ENCODE measurements at places on chromosomes 7 and 10.

- DNase-seq: no peak
Observed at GRCh38 chr7:16034353-16034752, 347.9 kb upstream of the MEOX2 start.

GRCh38 chr10:100419911-100420449 is 42.8 kb upstream of the WNT8B start:
- no peak for DNase-seq

- DNase-seq: no peak
Observed at GRCh38 chr7:35705932-35706461, 11.1 kb upstream of the HERPUD2 start.

DNA sequence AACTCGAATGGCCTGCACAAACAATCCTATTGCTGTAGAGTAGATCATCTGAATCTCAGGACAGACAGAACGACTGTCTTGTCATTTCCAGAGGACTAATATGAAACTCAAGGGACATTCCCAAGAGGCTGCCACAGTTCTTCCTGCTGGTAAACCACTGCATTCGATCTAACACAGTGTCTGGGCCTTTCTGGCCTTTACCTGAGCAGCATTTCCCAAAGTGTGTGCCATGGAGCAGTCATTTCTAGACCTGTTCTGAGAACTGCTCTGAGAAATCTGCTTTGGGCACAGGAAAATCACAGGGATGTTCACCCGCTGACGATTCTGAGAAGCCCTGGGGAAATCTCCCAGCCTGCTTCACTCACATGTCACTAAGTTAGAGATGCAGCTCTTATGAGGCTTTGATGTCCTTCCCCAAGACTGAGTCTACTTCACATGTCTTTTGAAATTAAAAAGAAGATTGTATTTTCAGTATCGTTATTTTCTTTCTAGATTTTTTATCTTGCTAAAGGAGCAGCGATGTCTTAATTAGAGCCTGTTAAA is 18.4 kb downstream of the GPNMB start:
- DNase-seq: no peak

DNA sequence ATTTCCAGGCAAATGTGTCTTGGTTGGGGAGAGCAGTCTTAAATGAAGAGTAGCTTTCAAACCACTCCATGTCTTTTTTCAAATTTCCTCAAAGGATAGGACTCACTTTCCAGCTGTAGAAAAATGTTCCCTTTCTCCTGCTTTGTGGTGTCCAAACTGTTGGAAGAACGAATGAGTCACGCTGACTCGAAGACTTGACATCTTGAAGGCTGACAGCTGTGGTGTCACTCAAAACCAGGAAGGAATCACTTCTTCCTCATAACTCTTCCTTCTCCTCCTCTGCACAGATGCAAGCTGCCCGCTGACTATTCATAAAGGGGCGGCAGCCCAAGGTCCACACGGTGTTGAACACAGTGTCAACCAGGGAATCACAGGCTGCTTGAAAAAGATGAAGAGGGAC is 19.2 kb downstream of the PLA2G12B start:
- no peak for DNase-seq

DNA sequence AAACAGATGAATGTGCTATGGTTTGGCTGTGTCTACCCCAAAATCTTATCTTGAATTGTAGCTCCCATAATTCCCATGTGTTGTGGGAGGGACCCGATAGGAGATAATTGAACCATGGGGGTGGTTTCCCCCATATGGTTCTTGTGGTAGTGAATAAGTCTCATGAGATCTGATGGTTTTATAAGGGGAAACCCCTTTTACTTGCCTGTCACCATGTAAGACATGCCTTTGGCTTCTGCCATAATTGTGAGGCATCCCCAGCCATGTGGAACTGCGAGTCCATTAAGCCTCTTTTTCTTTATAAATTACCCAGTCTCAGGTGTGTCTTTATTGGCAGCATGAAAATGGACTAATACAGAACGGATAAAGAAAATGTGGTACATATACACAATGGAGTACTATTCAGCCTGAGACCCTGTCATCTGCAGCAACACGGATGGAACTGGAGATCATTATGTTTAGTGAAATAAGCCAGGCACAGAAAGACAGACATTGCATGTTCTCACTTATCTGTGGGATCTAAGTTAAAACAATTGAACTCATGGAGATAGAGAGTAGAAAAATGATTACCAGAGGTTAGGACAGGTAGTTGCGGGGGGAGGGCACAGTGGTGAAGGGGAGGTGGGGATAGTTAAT is 587.6 kb upstream of the NRP1 start:
- no peak for DNase-seq

GRCh38 chr10:47043928-47044538 is 132.8 kb downstream of the PTPN20 start:
- no peak for DNase-seq

- DNase-seq: no peak
Observed at GRCh38 chr7:110017405-110017804, 1073.5 kb upstream of the LRRN3 start.

DNA sequence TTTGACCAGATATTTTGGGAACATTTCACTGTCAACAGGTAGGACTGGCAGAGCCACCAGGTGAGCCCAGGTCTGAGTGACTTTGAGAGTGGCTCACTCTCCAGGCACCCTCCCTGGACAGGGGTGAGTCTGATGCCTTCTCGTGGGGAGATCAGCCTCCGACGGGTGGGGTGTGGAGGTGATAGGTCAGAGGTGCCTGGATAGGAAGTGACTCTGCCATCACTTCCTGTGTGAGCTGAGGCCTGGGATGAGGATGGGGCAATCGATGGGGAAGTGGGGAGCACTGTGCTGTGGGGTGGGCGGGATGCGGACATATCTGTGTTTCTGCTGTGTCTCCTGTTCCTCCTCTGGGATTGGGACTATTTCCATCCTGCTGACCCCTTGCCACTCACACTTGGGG is 34.6 kb downstream of the IFT22 start:
- DNase-seq: no peak

- DNase-seq: no peak
Observed at GRCh38 chr10:111934931-111935330, 248.6 kb downstream of the GPAM start.

GRCh38 chr7:142808802-142809583 is 38.2 kb downstream of the PRSS2 start:
- peak; percentile 98 for DNase-seq

- no peak for DNase-seq
Observed at GRCh38 chr10:6045314-6045848, 16.8 kb downstream of the IL2RA start.

DNA sequence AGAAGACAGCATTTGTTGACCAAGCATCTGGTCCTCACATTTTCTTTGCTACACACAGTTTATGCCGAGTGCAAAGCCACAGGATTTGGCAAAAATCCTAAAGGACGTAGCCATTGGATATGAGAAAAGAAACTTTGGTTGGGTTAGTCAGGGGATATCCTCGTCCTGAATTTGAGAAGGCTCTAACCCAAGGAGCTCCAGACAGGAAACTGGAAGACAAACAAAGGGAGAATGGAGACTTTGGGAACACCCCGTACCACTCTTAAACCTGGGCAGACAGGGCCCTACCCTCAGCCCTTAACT is 146.6 kb upstream of the FRMD4A start:
- no peak for DNase-seq

DNA sequence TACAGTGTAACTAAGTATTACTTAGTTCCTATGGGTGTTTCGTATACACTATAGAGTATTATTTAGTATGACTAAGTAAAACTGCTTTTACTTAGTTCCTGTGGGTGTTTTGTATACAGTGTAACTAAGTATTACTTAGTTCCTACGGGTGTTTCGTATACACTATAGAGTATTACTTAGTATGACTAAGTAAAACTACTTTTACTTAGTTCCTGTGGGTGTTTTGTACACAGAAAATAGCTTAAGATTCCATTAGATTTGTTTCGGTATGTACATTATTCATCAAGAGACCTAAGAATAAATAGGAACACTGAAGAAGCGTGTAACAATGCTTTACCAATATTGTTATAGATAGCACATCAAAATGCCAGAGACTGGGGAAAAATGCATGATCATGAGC is 25.0 kb downstream of the IGF2BP3 start:
- DNase-seq: no peak

DNA sequence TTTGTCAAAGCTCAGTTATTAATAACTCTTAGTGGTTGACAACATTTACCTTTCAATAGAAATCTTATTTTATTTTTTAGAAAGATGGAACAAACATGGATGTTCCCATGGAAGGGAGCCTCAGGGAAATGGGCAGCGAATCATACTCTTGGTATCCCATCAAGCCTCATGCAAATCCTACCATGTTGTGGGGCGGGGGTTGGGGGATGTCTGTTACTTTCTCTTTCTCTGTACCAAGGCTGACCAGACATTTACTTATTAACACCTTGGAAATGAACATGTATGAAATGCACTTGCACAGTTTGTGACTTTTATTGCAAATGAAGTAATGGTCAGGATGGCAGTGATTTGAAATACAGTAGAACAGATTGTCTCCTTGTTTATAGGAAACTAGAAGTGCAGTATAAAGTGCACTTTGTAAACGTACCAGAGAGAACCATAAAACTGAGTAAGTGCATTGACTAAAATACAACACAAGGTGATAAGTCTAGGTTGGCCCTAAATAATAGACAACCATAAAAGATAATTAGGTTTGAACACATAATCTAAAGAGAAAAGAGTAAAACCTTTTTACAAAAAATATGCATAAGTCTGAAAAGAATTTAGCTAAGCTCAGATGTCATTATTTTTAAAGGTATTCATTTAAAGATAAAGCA is 32.4 kb downstream of the SEMA3D start:
- no peak for DNase-seq

DNA sequence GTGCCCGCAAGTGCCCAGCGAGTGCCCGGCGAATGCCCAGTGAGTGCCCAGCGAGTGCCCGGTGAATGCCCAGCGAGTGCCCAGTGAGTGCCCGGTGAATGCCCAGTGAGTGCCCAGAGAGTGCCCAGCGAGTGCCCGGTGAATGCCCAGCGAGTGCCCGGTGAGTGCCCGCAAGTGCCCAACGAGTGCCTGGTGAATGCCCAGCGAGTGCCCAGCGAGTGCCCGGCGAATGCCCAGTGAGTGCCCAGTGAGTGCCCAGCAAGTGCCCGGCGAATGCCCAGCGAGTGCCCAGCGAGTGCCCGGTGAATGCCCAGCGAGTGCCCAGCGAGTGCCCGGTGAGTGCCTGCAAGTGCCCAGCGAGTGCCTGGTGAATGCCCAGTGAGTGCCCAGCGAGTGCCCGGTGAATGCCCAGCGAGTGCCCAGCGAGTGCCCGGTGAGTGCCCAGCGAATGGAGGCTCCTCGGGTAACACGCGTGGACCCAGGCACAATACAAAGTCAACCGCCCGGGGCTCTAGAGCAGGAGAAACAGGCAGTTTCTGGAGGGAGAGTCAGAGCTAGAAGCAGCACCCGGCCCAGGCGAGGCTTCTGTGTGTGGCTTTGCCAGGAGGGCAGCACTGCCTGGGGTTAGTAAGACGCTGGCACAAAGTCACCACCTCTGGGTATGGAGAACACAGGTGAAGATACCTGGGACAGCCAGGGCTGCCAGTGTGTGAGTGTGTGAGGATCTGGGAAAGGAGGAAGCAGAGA is 38.2 kb upstream of the CFAP46 start:
- DNase-seq: no peak

GRCh38 chr10:77377034-77377433 is 260.6 kb downstream of the KCNMA1 start:
- DNase-seq: no peak

DNA sequence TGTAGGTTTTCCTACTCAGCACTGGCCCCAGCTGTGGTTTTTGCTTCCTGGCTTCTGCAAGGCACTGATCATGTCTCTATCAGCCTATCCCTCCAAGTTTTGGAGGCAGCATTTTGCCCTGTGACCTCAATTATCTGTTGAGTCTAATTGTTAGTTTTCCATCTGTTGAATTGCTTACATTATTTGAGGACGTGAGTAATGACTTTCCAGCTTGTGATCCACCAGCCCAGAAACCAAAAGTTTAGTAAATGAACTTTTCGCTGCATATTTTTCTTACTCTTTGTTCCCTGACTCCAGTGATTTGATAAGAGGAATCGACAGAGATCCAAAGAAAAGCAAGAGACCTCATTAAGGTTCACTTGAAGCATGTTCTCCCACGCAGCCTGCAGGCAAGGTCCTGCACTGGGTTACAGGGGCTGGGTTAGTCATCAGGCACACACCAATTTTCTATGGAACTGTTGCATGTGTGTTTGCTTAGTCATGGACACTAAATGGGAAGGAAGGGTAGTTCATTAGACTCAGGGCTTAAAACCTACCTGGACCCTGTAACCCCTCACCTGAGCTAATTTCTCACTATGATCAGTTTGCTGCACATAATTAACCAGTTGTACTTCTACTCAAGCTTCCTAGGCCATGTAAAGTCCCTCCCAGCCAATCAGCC is 57.2 kb downstream of the AKR1E2 start:
- no peak for DNase-seq

DNA sequence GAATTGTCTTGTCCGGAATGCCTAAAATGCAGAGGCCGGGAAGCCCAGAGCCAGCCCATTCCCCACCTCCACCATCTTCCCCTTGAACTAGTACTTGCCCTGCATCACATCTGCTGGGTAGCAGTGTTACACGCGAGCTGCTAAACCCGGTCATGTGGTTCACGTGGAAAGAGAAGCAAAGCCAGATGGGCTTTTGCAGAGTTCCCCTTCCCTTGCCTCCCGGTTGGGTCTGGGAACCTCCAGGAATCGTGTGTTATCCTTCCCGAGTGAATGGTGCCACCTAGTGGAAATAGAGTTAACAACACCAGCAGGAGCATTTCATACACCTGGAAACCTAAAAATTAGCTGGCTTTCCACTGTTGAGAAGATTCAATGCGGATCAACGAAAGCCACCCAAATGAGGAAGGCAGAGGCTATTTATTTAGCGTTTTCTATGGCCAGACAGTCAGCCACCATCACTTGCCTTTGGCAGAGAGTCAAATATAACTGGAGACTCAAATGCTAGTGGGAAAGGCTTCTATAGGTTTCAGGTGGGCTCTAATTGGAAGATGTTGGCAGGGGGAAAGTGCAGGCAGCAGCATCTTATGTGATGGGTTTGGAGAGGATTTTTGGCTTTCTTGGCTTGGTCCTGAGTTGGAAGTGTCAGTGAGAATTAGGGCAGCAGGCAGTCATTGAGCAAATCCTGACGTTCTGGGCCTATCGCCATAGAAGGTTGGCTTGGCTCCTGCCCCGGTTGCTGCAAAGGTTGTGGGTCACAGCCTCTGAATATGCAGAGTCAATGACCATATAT is 12.9 kb upstream of the DENND2A start:
- DNase-seq: peak; percentile 58

DNA sequence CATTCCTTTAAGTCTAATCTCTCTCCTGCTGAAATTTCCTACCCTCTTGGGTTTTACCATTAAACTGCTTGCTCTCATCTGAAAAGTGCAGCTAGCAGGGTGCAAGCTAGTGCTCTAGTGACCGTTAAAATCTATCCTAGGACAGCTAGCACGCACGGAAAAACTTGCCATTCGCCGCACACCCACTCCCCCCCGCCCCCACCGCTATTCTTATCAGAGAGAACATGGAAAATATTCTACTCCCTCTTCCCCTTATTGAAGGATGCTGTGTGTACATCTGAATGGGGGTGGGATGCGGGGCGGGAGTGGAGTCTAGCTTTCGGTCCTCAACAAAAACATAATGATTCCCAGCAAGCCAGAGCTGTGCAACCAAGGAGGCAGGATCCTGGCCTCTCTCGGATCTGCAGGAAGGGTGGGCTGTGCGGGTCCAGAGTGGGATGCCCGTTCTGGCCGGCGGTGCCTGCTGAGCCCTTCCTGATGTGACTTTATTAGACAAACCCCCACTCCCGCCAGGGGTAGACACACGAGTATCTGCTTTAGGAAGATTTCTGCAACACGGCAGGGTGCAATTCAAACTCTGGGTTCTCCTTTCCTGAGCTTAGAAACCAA is 1.1 kb upstream of the ADRA2A start:
- DNase-seq: no peak

- DNase-seq: no peak
Observed at GRCh38 chr7:91137788-91138368, 126.4 kb upstream of the FZD1 start.

- no peak for DNase-seq
Observed at GRCh38 chr7:34236057-34236456, 330.7 kb downstream of the BMPER start.

Measured in CD4-positive, alpha-beta T cell treated with Interleukin-12 subunit alpha and Interleukin-12 subunit beta, for 1 hour (primary cell).